Activated naive CD8-positive, alpha-beta T cell treated with anti-CD3 and anti-CD28 coated beads, Interleukin-2, amount 50 U/mL, for 24 hours (primary cell): ENCODE measurements at places on chromosomes 1 and 21.

GRCh38 chr1:23556635-23557470 lies 2.4 kb downstream of the ID3 start:
- DNase-seq, result no peak

GRCh38 chr1:200267937-200268336 lies 141.9 kb downstream of the ZNF281 start:
- DNase-seq, result no peak

GRCh38 chr1:201026234-201026633 lies 2.7 kb upstream of the KIF21B start:
- no peak for DNase-seq

- no peak for DNase-seq
These were observed 18.7 kb upstream of the OR6N2 start for GRCh38 chr1:158799689-158800088.

GRCh38 chr1:170743083-170743482 lies 79.2 kb downstream of the PRRX1 start:
- DNase-seq, result no peak

DNA sequence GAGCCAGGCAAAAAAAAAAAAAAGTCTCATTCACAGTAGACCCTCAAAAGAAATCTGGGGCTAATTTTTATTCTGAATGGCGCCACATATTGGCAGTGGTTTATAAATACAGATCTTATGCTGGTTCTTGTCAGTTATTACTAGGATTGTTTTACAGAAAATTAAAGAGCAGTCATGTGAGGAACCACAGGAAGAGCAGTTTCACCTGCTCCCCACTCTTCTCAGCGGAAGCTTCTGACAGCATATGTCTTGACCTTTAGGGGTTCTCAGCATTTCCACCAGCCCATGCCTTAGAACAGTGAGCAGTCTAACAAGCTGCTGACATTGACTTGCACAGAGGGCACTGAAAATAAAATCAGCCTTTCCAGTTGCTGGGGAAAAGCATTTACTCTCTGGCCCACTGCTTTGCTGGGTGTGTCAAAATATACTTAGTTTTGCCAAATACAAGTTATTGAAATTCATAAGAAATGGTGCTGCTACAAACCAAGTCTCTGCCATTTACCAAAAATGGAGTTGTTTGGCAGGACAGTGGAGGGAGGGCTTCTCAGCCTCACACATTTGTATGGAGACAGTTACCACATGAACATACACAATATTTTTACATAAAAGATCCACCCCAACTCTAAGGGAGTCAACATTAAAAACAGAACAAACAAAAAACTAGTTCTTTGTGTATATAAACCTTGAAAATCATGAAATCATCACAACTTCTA lies 144.2 kb downstream of the SYT2 start:
- DNase-seq, result peak; percentile 11

DNA sequence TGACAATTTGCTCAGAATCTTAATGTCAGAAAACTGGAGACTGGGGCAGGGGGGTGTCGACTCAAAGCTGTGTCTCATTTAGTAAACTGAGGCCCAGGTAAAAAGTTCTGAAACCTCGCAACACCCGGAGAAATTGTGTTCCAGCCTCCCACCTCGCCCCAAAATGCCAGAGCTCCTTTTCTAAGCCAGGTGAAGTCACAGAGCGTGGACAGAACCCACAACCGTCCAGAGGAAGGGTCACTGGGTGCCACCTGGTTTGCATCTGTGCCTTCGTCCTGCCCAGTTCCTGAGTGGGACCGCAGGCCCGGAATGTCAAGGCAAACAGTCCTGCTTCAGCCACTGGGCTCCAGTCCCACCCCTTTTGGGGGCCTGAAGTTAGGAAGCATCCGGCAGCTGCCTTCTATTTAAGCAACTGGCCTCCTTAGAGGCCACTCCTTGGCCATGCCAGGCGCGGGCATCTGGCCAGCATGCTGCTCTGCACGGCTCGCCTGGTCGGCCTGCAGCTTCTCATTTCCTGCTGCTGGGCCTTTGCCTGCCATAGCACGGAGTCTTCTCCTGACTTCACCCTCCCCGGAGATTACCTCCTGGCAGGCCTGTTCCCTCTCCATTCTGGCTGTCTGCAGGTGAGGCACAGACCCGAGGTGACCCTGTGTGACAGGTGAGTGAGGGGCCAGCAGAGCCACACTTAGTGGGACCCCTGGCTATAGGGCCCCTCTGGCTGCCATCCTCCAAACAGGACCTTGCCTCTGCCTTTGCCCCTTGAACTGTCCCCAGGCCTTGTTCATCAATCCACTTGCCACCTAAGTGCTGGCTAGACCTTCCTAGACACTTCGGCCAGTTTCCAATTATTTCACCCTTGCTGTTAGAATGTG lies at the start of gene TAS1R1:
Gene TAS1R1, plus strand, starts transcription at position 401 of the 872 bp plus-strand sequence. Its CDS starts 67 bp downstream, at position 468.
- no peak for DNase-seq

DNA sequence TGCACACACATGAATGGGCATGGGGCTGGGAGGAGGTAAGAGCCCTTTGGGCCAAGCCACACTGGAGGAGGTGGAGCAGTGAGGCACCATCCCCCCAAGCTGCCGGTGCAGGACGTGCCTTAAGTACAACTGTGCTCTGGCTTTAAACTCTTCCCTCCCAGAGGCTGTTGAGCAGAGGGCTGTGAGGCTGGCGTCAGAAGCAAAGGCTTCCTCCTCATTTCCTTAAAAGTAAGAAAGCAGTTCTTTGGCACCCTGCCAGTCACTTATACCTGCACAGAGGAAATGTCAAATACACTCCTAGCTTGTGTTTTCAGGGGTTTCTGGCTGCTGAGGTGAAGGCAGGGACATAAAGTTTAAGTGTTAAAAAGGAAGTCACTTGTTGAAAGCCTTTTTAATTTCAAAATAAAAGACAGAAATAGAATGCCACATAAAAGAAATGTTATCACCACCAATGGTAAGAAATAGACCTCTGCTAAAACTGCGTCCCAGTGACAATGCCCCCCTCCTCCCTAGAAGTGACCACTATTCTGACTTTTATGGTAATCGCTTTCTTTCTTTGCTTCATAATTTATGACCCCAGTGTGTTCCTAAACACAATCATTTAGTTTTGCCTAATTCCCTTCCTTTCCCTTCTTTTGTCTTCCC lies 33.0 kb downstream of the LAMC2 start:
- DNase-seq, result peak; percentile 12

GRCh38 chr1:86573763-86574484 lies 27.0 kb downstream of the CLCA4 start:
- DNase-seq, result no peak
